HTR-8/SVneo (cell line): ENCODE measurements at places on chromosomes 2 and 18.

- no peak for DNase-seq
These were observed 269.5 kb upstream of the ZSWIM2 start for GRCh38 chr2:187118331-187119099.

DNA sequence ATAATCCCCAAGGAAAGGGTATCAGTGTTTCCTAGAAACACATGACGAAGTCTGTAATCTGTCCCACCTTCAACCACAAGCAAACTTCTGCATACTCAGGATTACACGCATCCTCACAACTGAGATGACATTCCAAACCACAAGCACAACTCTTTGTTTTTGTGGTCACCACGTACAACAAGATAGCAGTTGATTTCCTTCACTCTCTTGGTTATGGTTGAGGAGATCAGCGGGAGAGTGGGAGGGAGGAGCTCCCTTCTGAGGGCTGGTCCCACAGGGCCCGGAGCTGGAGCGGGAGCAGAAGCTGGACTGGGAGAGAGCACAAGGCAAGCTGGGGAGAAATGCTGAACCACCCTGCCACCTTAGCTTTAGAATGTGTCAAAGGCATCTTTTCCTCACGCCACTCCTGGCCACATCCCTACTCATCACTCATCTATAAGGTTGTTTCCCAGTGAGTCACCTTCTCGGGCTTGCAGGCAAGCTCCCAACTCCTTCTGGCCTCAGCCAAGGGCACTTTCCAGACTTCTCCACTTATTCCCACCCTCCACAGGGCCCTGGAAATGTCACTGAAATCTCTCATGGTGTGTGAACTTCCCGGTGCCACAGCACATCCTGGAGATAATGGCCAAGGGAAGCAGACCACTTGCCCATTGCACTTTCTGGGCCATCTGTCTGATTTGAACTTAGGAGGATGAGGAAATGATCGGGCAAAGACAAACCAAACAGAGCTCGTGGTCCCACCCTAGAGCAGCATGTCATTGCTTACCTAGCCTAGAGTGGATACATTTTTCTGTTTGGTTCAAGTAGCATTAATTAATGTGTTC is 98.9 kb upstream of the LGALSL start:
- DNase-seq, result peak; percentile 76

DNA sequence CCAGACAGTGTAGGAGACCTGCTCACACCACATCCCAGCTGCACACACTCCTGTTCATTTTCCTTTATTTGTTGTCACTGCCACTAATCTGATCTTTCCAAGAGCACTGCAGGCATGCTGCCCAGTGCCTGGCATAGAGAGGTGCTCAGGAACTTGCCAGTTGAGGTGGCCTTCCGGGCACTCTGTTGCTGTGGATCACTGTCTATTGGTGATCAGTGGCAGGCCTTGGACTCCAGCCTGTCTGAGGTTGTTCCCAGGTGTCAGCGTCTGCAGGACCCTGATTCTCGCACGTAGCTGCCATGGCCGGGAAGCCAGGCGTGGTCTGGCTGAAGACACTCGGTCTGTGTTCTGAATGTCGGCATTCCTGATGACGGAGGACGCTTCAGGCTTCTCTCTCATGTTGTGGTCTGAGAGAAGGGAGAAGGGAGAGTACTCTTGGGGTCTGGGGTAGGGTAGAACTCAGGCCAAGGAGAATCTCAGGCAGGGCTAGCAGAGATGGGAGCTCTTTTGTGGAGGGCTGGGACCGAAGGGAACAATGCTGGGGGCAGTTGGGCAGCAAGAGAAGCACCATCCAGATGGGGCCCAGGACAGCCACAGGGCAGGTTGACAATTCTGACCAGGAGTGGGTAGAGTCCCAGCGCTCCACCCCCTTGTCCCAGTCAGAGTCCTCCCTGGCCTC is 240.9 kb downstream of the MYCN start:
- DNase-seq, result no peak

DNA sequence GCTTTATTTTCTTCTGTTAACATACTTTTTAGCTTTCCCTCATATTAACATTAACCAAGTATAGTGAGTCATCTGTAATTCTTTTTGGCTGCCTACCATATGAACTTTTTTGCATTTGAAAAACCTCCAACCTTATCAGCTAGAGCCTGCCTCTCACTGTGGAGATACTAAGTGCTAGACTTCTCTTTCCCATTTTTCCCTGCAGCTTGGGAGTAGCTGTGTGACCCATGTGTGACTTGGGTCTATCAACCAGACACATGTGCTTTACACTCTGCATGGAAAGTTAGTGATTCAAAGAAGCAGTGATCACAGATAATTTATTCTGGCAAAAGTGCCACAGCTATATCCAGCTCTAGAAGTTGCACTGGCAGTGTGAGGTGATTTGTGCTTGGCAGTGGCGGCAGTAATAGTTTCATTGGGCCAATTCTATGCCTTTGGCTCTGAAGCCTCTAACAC is 36.3 kb downstream of the PREPL start:
- no peak for DNase-seq

- DNase-seq, result no peak
These were observed 12.2 kb downstream of the XDH start for GRCh38 chr2:31402388-31402787.

- no peak for DNase-seq
These were observed 10.1 kb downstream of the SERPINB8 start for GRCh38 chr18:63980027-63980426.

DNA sequence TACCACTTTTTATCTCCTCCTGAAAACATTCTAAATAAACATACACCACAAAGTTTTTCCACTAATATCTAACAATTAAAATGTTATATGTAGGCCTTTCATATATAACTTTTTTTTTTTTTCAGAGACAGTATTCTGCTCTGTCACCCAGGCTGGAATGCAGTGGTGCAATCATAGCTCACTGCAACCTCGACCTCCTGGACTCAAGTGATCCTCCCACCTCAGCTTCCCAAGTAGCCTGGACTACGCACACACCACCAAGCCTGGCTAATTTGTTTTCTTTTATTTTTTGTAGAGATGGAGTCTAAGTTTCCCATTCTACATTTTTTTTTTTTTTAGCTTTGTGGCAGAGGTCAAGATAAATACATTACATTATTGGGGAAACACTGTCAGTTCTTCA is 1612.6 kb upstream of the NXPH2 start:
- no peak for DNase-seq

DNA sequence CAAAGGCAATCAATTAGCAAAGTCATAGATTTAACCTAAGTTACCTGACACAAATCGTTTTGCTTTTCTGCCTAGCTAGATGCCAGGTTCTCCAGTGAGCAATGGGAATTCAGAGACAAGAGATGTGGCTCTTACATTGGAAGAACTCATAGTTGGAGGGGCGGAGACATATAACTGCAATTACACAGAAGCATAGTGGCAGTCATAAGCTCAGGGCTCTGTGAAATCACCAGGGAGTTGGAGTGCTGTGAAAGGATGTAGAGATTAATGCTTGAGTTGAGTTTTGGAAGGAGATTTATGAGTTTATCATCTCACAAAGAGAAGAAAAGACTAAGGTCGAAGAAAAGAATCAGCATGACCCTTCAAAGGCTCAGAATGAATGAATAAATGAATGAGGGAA is 457.2 kb upstream of the TRIB2 start:
- DNase-seq, result no peak

GRCh38 chr2:225122007-225122406 is 79.7 kb upstream of the DOCK10 start:
- no peak for DNase-seq

DNA sequence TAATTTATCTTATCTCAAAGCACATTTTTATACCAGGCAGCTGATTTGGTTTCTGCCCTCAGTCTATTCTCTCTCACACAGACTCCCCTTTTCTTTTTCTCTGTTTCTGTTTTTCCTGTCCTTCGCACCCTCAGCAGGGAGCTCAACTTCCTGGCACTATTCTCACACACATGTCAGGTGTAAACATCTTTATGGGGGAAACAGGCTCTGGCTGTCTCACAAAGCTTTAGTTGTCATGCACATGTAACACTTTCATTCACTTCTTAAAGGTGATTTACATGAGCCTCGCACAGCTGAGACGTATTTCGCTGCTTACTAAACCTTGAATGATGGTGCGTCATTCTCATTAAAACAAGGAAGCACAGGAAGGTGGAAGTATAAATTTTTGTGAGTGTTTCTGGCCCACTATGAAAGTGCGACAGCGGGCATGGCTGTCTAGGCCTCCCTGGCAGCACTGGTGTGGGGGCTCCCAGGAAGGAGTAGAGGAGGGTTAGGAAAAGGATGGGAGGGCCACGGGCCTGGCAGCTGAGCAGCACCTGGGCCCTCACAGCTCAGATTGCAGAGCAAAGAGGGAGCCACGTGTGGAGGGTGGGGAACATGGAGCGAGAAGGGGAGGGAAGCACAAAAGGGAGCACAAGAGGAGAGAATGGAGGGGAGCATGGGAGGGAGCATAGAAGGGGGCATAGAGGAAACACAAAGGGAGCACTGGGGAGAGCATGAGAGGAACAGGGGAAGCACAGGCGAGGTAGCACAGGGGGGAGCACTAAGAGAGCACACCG is 46.2 kb upstream of the SNTG2 start:
- DNase-seq, result no peak

DNA sequence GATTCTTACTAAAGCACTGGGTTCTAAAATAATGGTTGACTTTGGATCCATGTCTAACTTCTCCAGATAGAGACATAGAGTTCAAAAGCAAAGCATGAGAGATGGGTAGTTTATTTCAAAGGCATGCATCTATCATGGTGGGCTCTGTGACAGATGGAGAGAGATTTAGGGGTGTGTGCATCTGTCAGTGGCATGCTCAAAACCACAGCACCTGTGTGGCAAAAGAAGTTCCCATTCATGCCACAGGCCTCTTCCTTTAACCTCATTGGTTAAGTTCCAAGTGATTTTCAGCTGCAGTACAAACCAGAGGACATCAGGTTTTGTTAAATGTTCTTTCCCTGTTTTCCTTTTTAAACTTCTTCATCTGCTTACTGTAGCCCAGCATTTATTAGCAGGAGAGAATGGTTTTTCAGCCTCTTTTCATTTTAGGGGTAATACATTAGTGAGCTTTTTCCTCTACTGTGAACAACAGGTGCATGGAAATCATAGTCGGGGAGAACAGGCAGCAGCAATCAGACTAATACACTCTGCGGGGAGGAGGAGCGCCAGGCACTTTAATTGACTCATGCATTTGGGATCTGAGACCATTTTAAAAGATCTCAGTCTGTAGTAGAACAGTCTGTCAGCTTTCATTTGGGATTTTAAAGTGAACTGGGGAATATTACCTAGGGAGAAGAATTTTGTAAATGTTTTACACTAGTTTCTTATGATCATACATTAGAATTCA is 52.4 kb upstream of the UPP2 start:
- DNase-seq, result no peak

- no peak for DNase-seq
These were observed 40.8 kb downstream of the RNF152 start for GRCh38 chr18:61851940-61852451.

- DNase-seq, result no peak
These were observed 21.5 kb downstream of the WDR43 start for GRCh38 chr2:28915939-28916338.

DNA sequence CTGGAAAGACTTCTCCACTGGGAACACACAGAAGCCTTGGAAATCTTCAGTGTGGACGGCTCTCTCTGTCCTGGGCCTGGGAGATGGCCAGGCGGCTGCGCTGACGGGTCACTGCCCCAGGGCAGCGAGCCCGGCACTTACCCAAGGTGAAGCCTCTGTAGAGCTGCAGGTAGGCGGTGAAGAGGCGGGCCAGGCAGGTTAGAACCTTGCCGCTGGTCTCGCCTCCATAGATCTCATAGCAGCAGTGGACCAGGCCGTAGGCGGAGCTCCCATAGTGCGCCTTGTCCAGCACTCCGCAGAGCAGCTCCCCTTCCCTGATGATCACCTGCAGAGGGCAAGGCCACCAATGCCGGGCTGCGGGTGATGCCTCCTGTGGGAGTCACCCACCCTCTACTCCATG is 53.0 kb downstream of the POLR1A start:
- DNase-seq, result no peak

DNA sequence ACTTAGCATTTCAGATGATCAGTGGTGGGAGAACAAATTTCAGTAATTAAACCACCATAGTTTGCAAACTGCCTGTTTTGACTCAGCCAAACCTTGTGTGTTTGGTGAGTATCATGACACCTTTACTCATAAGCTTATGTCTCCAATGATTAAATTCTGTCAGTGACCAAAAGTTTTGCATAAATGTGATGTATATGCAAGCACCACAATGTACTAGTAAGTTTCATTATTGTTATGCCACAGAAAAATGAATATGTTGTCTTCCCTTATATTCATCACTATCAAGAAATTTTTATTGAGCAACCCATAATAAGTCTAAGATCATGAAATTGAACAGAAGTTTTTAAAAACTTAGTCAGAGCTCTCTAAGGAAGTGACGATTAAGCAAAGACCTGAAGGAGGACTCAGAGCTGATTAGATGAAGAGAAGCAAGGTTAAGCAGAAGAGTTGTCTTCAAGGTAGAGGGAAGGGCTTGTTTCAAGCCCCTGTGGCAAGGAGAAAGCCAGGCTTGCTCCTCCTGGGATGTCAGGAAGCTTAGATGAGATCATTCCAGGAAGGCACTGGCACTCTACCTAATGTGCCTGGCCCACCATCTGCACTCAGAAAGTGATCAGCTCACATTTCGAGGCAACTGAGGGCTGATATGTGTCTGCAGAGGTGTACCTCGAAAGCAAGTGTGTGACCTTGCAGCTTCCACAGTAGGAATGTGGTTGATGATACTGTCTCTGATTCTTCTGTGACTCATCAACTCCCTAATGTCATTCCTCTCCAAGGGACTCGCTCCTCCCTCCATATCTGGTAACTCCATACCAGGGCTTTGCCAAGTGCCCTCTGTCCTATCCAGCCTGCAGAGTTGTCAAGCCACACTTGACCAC is 54.7 kb downstream of the KCTD18 start:
- peak; percentile 46 for DNase-seq

GRCh38 chr18:63322206-63322605 is 2.6 kb upstream of the BCL2 start:
- no peak for DNase-seq

GRCh38 chr2:229714736-229715541 is 584 bp upstream of the DNER start:
- DNase-seq, result peak; percentile 63

DNA sequence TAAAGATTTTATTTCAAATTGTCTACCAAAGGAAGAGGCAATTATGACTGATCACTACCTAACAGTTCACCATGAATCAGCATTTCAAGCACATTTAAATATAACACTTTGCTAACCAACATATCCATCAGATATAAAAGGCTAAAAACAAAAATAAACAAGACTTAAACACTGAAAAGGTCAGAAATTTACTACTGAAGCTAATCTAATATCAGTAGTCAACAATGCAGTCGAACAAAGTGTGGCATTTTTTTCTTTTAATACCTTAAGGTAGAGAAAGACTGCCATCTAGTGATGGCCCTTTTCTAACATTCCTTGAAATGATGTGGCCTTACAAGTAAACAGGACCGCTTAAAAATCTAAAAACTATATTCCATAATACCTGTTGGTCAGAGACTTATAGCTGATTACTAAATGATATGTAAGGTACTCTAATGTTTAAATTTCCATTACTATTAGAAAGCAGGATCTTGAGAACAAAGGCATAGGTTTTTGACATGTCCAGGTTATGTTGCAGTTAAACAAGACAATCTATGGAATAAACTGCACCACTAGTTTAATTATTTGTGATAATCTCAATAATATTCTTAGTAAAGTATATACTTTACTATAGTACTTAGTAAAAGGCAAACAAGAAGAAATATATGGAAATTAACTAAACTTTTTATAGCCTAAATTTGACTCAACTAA is 80.0 kb downstream of the EXOC6B start:
- peak; percentile 37 for DNase-seq
